ENCODE measurements at places on chromosomes 3 and 15. TPM values are rescaled to one million over a fixed set of nuclear protein-coding genes. Genes with fewer than 3 reads are reported as not detected.
A peak's percentile ranks its signal among the peaks of the same experiment; 100 is the strongest.

SPINT1 gene
- 2.6 TPM for total RNA-seq

TMEM44 gene
- total RNA-seq: 7.2 TPM

GRCh38 chr15:74233851-74234597 is 2.1 kb upstream of the CCDC33 start:
- no peak for ATAC-seq

- peak; percentile 74 for ATAC-seq
Observed at GRCh38 chr15:99925661-99926461, 192.6 kb upstream of the LYSMD4 start.

- no peak for ATAC-seq
Observed at GRCh38 chr15:34119291-34119690, 17.4 kb downstream of the PGBD4 start.

GRCh38 chr3:31356941-31357340 is 175.8 kb upstream of the STT3B start:
- ATAC-seq: no peak

GRCh38 chr3:5309171-5309570 is 121.7 kb downstream of the EDEM1 start:
- no peak for ATAC-seq

- no peak for ATAC-seq
Observed at GRCh38 chr15:77025941-77026411, 31.1 kb downstream of the PSTPIP1 start.

DNA sequence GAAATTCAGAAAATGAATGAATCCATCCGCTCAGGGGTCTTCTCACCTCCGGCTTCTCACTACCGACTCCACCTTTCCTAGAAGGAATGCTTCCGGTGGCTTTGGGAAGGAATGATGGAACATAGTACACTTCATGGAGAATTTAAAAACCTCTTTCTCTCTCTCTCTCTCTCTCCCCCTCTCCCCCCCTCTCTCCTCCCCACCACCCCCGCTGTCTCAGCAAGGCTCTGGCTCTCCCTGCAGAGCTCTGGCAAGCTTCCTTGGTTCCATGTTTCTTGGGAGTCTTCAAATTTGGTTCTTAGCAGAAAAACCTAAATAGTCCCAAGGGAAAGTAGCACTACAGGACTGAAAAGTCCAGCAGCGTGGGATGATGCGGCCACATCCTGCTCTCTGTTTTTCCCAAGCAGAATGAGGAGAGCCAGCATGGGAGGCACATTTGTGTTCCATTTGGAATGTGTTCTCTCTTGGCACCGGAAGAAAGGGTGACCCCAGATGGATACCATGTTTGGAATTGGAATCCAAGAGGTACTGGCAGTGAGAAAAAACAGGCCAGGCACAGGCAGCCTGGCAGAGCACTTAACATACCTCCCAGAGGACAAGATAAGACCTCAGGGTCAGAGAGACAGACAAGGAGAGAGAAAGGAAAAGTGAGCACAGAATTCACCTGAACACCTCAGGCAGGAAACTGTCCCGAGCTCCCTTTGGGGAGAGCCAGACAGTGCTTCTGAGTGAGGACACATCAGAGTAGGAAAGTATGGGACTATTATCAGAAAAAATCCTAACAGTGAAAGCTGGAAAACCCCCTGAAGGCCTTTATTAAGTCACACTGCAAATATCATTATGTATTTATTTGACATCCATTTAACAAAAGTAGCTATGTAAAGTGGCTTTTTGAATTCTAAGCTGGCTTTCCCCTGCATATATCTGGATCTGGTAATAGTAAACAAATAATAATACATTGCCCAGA is at the start of gene POPDC2:
TSS of gene POPDC2 (minus strand) at position 116 of the 967 bp plus-strand sequence. CDS start 166 bp downstream, outside the sequence.
- ATAC-seq: peak; percentile 81

DNA sequence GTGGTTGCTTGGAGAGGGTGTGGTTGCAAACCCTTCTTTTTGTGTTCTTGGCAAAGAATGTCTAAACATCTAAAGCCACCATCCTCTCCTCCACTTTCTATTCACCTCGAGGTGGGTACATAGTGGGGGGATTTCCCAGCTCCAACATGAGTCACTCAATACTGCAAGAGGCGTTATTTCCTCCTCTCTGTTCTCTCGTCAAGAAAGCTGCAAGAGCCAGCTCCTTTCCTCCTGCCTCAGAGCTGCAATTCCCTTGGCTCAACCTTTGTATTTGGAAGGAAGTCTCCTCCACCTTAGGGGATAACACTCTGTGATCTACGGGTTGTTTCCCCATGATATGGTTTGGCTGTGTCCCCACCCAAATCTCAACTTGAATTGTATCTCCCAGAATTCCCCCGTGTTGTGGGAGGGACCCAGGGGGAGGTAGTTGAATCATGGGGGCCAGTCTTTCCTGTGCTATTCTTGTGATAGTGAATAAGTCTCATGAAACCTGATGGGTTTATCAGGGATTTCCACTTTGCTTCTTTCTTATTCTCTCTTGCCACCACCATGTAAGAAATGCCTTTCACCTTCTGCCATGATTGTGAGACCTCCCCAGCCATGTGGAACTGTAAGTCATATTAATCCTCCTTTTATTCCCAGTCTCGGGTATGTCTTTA is 138.4 kb downstream of the PLCL2 start:
- no peak for ATAC-seq

- ATAC-seq: peak; percentile 85
Observed at GRCh38 chr3:124837730-124838186, 49.4 kb downstream of the ITGB5 start.

- ATAC-seq: peak; percentile 22
Observed at GRCh38 chr3:194285024-194285849, 65.9 kb downstream of the CPN2 start.
